Skeletal muscle cell (primary cell): ENCODE measurements at places on chromosomes 7 and 10.

DNA sequence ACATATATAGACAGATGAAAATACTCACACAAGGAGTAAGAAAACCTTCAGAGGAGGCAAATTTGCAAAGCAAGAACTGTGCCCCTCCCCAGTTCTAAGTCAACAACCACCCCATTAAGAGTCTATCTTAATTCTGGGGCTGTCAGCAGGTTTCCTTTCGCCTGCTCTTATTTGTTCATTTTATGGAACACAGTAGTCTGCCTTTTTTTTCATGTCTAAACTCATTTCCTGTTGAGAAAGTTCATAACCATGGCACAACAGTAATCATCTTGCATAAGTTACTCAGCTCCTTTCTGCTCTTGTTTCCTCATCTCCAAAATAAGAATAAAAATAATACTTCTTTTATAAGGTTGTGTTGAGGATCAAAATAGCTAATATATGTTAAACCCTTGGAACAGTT is 25.8 kb upstream of the AMPH start:
- no peak for DNase-seq

- no peak for DNase-seq
Observed at GRCh38 chr10:53903756-53904155, 897.3 kb downstream of the PCDH15 start.

DNA sequence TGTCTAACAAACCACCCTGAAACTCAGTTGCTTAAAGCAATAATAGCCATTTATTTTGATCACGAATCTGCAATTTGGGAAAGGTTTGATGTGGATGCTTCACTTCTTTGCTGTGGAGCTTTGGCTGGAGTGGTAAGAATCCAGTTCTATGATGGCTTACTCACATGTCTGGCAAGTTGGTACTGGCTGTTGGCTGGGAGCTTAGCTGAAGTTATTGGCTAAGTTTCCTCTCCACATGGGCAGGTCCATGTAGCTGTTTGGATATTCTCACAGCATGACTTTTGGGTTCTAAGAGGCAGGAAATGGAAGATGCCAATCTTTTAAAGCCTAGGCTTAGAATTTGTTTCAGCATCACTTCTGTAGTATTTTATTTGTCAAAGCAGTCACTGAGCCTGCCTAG is 277.6 kb upstream of the NRP1 start:
- DNase-seq: no peak

DNA sequence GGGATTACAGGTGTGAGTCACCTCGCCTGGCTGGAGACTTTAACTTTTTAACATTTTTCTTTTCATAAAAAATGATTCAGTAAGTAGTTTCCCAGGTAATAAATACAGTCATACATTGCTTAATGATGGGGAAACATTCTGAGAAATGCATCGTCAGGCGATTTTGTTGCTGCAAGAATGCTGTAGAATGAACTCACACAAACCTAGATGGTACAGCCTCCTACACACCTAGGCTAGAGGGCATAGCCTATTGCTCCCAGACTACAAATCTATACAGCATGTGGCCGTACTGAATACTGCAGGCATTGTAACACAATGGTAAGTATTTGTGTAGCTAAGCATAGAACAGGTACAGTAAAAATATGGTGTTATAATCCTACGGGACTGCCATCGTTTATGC is 108.5 kb upstream of the SFMBT2 start:
- no peak for DNase-seq

GRCh38 chr10:99203310-99203709 is 32.3 kb downstream of the HPSE2 start:
- no peak for DNase-seq

DNA sequence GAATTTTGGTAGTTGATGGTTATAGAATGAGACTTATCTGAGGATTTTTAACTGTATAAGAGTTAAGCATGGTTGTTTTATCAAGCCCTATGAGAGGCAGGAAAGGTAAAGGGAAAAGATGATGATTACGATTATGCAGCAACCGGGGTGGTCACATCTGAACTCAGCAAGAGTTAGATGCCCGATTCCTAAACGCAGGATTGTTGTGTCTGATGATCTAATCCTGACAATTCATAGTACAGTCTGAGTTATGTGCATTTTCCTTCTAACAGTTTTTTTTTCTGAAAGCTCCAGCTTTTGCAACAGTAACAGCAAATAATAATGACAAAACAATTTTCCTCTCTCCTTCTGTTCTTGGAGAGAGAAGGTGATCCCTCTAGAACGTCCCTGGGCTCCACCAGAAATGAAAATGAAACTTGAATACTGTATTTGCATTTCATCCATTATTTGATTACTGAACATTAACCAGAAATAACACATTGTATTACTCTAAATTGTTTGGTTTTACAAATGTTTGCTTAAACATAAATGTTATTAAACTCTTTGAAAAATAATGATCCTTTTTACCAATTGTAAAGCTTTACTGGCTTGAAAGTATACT is 176.5 kb upstream of the CCDC6 start:
- DNase-seq: no peak

DNA sequence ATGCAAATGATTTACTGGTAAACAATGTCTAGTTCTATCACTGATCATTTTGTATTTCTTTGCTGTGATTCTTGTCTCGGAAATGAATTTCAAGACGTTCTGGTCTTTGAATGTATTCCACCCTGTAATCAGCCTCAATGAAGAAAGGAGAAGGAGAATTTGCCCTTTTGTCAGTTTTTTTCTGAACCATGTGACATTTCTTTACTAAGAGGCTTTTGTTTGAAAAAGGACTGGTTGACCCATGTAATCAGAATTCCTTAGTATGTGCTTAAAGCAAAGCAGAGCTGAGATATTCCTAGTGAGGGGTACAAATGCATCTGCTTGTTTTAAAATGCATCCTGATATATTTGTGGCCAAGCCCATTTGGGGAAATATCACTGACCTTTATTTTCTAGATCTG is 581.6 kb downstream of the ETV1 start:
- no peak for DNase-seq

DNA sequence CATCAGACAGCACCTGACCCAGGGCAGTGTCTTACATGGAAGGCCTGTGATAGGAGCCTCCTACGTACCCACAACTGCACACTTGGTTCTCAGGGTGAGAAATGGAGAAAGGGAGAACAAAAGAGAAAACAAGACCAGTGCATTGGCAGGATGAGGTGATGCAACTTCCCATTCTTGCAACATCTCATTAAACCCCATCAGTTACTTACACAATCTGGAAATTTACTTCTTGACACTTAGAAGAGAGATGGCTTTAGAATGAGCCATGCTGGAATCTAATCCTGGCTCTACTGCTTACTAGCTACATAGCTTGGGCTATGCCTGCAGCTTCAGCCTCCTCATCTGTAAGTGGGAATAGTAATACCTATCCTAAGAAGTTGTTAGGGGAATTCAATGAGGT is 391.7 kb downstream of the KCNMA1 start:
- peak; percentile 61 for DNase-seq

GRCh38 chr10:132107949-132108877 is 42.5 kb downstream of the JAKMIP3 start:
- no peak for DNase-seq

- DNase-seq: no peak
Observed at GRCh38 chr7:123748171-123748733, 551 bp downstream of the WASL start.

DNA sequence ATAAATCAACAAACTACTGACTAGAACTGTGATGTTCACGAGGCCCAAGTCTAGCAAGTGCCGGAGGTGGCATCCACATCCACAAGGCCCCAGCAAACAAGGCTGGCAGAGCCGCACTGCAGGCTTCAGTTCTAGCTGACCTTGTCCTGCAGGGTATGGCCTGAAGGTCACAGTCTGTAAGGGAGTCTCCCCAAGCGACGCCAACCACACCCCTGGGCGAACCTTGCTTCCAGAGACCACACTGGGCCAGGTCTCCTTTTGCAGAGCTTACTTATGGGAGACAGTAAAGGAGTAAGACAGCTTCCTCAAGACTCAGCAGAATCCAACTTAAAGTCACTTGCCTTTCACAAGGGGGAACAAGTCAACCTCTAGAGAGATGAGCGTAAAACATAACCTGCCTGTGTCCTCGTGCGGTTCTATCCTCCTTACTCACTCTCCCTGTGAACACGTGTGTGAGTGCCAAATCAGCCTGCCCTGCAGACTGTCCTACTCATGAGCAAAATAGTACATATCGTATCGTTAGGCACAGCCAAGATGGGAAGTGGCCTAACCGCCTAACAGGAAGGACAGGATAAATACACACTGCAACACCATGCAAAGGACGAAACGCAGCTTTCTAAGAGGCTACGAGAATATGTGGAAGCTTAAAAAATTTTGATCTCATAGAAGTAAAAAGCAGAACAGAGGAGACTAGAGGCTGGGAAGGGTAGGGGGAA is 22.7 kb downstream of the FAM53B start:
- DNase-seq: peak; percentile 36

GRCh38 chr10:79413196-79413595 is 32.2 kb downstream of the ZCCHC24 start:
- DNase-seq: no peak

DNA sequence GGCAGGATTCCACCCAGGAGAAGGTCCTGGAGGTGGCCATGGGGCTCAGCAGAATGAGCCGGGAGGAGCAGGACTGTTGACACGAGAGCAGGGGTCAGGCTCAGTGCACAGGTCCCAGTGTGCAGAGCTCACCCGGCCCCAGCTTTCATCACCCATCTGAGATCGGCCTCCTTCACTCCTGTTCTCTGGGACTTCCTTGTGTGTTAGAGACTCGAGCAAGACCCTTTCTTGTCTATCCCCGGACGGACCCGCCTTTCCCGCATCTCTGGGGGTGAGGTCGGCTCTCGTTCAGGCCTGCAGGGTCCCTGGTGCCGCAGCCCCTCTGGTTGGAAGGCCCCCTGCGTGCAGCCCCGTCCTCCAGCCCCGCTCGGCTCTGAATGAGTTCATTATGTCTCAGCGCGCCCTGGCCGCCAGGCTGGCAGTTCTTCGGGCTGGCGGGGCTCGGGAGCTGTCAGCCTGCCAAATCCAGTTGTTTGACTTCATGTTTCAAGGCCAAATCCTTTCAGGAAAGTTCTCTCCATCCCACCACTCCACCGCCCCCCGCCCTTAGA is 127.9 kb downstream of the LHPP start:
- no peak for DNase-seq

DNA sequence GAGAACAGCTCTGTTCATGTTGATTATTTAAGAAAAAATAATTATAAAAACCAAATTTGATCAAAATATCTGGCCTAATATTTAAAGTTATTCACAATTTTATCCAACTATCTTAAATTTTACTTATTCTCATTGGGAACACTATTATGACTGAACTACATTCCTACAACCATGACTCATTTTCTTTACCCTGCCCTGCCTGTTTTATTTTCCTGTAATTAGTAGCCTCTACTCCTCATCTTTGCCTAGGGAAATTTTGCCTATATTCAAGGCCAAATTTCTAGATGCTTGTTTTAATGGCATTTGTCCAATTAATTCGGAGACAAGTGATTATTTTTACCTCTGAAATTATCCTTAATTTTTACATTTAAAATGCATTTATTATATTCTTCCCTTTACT is 289.7 kb upstream of the TMEM229A start:
- no peak for DNase-seq

DNA sequence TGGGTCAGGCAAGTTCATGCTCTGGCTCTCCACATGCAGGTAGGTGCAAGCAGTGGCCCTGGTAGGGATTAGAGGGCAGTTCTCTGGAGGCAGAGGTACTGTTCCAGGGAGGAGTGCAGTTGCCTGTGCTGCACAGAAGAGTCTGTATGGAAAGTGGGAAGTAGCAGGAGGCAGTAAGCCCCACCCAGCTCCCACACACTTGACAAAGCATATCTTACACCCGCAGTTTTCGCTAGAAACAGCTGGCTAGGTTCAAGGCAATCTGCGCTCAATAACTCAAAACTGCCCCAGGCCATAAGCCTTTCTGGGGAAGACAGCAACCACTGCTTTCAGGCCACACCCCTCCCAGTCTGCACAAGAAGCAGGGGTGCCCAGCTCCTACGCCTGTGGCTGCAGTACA is 33.1 kb upstream of the ARMC3 start:
- no peak for DNase-seq

DNA sequence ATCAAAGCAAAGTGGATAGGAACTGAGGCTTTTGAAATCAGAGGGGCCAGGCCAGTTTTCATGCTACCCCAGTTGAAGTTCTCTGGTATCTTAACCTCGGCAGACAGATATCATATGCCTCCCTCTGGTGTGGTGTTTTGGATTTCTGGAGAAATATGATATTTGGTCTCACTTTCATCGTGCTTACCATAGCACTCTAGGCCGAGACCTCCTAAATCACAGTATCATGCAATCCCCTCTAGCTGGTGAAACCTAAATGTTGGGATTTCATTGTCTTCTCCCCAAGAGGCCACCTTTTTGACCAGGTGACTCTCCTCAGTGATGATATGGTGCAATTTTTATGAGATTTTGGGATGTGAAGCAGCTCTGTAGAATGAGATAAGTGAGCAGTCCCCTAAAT is 183.5 kb downstream of the CREB5 start:
- no peak for DNase-seq

DNA sequence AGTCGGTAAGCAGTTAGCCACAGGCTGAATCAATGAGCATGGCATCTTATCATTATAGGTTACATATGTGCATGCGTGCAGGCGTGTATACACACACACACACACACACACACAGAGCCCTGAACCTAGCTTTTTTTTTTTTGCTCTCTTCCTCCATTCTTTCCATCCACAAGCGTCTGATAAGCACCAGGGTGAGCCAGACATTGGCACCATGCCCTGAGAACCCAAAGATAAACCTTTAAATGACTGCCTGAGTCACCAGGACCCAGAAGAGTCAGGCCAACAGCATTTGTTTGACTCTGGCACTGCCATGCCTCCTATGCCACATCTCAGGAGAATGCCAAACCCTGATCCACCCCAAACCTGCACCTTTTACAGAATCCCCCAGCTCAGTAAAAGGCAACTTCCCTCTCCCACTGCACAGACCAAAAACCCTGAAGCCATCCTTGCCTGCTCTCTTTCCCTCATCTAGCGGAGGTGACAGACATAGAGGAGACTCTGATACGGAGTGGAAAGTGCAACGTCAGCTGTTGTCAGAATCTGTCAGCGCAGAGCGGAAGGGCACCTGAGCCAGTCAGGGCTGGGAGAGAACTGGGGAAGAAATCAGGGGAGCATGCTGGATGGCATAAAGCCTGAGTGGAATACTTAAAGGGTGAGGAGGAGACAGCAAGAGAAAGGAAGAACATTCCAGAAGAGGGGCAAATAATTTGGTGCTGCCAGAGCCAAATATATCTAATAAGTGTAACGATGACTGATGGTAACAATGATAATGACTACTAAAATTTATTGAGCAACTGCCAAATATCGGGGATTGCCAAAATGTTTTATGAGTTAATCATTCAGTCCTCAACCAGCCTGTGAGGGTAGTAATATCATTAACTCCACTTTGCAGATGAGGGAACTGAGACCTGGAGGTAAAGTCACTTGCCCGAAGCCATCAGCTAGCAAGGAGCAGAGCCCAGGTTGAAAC is 3.2 kb downstream of the PARP12 start:
- DNase-seq: peak; percentile 34

- no peak for DNase-seq
Observed at GRCh38 chr7:121890833-121891232, 17.9 kb downstream of the PTPRZ1 start.
